NT2/D1 (cell line): ENCODE measurements at places on chromosomes 11 and 22.

- no peak for DNase-seq
Measured at GRCh38 chr11:66064571-66064970, 5.5 kb upstream of the PACS1 start.

DNA sequence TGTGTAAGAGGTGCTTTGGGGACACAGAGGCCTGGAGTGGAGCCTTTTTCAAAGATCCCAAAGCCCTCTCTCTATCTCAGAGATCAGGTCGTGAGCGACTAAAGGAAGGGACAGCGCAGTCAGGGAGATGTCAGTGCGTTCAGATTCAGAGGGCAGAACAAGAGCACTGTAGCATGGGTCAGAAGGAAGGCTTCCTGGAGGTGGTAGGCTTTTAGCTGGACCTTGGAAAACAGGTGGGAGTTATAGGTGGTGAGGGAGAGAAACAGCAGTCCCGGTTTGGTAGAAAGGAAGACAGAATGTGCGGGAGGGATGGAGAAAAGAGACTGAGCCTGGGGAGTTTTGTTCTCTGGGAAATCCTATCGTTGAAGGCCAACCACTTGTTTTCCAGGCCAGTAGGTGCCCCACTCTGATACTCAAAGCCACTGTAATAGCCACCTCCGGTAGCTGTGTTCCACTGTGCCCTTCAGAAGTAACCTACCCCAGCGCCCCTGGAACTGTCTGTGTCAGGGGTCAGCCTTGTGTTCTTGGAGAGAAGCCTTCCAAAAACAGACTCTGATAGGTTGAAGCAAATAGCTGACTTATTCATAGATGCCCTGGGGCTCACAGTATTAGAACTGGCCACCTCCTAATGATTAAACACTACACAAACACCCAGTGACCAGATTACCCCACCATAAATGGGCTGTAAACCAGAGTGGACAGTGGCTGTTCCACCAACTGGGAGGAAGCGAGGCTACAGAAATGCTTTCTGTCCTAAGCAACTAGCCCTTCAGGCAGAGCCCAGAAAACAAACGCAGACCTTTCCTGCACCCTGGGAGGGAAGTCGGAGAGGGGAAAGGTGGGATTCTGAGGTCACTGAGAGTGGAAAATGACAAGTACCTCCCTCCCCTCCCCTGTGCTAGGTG lies 157.7 kb downstream of the DBX1 start:
- no peak for DNase-seq

GRCh38 chr11:111811445-111811844 lies 45.3 kb upstream of the PPP2R1B start:
- no peak for DNase-seq

- DNase-seq: peak; percentile 70
Measured at GRCh38 chr11:133895061-133895479, 49.8 kb upstream of the SPATA19 start.
